ENCODE measurements at places on chromosomes 7 and 10. TPM values are rescaled to one million over a fixed set of nuclear protein-coding genes. Genes with fewer than 3 reads are reported as not detected.

- no peak for DNase-seq
Observed at GRCh38 chr7:120997882-120998474, 9.5 kb downstream of the CPED1 start.

DNA sequence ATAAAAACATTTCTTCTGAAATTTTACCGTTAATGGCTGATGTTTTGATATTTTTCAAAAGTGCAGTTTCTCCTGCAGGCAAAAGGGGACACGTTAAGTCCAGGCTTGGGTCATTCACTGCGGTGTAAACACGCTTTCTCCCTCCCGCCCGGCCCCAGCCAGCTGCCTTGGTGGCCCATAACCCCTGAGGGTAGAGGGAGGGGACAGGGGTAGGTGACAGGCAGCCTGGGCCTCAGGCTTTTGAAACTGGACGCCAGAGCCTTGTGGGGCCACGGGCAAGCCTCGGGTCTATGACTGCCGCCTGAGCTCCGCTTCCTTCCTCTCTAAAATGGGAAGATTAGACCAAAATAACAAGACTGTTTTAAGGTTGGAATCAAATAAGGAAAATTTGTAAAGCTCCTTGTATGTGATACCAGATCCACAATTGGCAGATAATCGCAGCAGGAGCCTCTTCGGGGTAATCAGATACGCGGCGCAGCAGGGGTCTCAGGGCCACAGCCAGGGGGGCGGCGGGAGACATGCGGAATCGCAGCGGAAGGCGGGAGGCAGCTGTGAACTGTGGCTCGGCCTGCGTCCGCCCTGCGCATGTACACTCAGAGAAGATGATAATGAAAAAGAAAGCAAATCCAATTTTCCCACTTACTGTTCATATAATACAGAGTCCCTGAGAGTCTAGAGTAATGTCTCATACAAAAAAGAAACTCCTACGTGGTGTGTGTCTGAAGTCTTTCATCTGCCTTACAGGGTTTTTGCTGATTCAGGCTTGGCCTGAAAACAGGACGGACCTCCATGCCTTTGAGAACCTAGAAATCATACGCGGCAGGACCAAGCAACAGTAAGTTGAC, 138.3 kb downstream of the EGFR start:
- DNase-seq = no peak

The KEL gene
- not detected for total RNA-seq

DNA sequence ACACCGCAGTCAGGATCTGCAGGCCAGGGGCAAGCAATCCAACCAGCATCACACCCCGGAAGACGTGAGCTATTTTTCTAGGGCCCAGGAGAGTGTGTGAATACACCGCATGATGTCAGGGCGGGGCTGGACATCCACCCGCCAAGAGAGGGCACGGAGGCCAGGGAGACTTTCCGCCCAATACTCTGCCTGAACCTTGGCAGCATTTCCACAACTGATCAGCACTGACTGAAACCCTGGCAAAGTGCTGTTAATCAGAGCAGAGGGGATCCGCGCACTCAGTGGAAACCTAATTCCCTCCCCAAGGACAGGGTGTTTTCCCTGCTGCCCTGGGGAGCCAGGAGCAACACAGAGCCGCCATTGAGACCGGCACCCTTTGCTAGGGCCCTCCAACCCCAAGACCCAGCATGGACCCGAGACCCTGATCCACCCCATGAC, 8.2 kb downstream of the MAD1L1 start:
- no peak for DNase-seq

DNA sequence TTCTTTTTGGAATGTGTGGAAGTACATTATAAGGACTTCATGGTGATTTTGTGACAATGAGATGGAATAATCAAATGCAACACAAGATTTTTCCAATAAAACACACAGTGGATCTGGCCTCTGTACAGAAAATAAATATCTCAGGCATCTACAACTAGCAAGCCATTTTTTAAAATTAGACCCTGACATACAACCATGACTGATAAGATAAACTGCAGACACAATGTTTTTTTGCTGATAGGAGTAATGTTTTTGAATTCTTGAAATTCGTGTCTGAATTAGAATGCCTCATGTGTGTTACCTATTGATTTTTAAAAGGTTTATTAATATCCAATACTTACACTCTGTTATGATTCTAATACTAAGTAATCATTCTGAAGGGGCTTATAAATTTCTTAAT, 328.1 kb downstream of the HGF start:
- no peak for DNase-seq

DNA sequence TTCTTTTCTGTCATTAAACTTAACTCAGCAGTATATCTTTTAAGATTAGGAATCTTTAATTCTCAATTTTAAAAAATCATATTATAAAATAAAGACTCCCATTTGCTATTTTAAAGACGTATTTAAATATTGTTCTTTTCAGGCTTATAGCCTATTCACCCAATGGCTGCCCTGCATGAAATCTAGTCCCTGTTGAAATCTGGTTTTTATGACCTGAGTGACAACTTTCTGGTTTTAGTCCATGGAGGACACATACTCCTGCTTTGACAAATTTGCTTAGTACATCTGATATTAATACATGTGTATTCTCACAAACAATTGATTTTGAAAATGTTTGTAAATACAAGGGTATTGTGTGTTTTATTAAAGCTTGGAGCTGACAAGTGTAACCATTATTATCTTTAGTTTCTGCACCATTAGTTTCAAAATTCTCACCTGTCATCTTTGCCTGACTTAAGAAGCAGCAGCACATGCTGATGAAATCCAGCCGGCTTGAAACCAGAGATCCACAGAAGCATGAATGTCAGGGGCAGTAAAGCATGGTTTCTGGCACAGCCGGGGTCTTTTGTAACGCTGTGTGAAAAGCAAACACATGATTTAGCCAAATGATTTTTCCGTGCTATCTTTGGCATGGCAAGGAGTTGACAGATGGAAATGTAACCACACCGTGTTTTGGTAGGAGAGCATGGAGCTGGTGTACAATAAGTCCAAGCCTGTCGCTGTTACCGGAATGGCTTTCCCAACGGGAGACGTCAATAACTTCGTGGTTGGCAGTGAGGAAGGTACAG, 262.8 kb downstream of the DYNC1I1 start:
- DNase-seq = no peak

The CNPY1 gene
- total RNA-seq = not detected

The RNF133 gene
- not detected for total RNA-seq

DNA sequence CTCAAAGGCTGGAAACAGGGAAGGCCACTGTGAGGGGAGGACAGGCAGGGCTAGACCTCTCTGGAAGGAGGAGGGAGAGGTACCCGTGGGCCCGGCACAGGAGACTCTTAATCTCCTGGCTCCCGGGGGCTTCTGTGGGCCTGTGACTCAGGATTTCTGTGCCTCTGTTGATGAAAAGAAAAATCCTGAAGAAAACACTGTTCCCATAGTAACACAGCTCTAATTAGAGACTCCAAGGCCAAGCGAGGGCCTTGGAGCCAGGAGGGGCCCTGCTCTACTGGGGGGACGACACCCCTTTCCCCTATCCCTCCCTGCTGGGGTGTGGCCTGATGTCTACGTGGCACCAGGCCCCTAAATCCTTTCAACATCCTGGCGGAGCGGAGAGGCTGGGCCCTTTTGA, 174.1 kb upstream of the TNRC18 start:
- no peak for DNase-seq

DNA sequence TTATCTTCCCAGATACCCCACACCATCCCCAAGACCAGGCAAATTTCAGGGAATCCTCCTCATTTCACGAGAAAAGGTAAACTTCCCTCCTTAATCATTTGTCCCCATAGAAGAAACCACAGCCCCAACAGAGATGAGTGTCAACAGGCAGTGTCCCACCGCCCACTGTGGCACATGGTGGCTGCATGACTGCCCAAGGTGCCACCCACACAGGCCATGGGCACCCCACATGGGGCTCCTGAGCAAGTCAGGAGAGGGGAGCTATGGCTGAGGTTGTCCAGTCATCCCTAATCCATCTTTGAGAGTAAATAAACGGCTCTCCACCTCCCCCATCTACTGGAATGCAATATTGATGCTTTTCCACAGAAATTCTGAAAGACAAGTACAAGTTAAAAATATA, 44.1 kb downstream of the ANTXRL start:
- DNase-seq = no peak

DNA sequence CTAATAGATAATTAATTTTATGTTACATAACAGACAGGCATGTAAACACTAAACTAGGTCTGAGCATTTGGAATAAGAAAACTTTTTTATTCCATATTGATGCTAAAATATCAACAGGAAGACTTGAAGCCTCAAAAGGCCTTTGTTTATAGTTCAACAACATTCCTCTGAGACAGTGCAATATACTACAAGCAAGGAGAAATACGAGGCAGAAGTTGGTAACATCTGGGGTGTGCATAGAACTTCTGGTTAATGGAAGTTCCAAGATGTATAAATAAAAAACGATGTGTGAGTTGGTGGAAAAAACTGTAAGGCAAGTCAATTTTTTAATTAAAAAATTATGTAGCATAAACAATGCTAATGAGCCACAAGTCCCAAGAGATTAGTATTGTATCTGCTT, 139.6 kb downstream of the SKAP2 start:
- DNase-seq = no peak

DNA sequence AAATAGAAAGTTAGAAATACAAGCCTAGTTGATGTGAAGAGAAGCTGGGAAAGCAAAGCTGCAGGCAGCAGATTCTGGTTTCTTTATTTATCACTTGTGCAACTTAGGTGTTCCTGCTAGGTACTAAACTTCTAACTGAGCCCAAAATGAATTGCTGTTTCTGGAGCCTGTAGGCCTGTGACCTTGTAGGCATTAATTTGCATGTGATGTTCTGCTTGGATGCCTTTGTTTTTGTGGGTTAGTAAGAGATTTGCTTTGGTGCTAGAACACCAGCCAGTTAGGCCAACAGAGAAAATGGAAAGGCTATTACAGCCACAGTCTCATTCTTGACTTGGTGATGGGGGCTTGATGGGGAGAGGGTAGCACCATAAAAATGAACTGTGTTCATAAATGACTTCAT, 370.7 kb downstream of the PPP1R3A start:
- DNase-seq = no peak

GRCh38 chr7:120539321-120539720, 266.3 kb downstream of the KCND2 start:
- no peak for DNase-seq

- no peak for DNase-seq
Observed at GRCh38 chr7:52565974-52566373, 469.5 kb upstream of the POM121L12 start.

The PTN gene
- total RNA-seq = 78.4 TPM

GRCh38 chr7:29113384-29114102, 32.8 kb downstream of the CPVL start:
- no peak for DNase-seq

DNA sequence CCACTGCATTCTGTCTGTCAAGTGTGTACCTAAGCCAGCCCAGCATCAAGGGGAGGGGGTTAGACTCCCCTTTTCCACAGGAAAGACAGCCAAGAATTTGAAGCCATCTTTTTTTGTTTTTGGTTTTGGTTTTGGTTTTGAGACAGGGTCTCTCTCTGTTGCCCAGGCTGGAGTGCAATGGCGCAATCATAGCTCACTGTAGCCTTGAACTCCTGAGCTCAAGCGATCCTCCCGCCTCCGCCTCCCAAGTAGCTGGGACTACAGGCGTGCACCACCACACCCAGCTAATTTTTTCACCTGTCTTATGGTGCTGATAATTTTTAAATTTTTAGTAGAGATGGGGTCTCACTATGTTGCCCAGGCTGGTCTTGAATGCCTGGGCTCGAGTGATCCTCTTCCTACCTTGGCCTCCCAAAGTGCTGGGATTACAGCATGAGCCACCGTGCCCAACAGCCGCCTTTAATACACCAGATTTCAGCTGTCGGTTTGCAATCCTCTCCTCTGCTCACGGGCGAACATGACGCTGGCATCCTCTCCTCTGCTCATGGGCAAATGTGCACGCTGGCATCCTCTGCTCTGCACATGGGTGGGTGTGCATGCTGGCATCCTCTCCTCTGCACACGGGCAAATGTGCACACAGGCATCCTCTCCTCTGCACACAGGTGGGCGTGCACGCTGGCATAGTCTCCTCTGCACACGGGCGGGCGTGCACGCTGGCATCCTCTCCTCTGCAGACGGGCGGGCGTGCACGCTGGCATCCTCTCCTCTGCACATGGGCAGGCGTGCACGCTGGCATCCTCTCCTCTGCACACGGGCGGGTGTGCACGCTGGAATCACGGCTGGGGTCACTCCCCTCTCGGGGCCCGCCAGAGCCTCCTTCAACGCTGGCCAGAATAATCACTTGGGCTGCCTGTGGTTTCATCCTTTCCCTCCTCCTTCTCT, 56.0 kb upstream of the PDGFA start:
- no peak for DNase-seq

The CYP2C8 gene
- not detected for total RNA-seq

GRCh38 chr10:60099998-60100747, 193.8 kb upstream of the CCDC6 start:
- DNase-seq = no peak

The UCN3 gene
- total RNA-seq = not detected

The CPA5 gene
- not detected for total RNA-seq

DNA sequence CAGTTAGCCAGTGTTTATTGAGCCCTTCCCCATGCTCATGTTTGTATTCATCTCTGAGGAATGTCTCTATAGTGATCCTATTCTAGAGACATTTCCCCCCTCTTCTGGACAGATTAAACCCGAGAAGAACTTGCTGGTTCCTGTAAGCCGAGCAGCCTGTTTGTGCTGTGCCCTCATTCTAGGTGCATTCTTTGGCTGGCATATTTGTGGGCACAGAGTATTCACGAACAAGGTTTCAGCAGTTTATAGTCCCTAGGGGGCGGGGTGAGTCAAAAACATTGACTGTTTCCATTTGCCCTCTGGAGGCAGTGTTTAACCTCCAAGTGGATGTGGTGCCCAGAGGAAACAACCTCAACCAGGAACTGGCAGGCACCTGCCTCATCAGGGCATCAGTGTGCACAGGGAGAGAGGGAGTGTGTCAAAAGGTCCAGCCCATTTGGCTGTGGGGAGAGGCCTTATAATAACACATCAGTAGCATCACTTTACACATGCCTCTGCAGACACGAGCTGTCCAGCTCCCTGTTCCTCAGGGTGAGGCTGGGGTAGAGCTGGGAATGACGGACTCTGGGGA, 273.3 kb upstream of the LRGUK start:
- DNase-seq = no peak

DNA sequence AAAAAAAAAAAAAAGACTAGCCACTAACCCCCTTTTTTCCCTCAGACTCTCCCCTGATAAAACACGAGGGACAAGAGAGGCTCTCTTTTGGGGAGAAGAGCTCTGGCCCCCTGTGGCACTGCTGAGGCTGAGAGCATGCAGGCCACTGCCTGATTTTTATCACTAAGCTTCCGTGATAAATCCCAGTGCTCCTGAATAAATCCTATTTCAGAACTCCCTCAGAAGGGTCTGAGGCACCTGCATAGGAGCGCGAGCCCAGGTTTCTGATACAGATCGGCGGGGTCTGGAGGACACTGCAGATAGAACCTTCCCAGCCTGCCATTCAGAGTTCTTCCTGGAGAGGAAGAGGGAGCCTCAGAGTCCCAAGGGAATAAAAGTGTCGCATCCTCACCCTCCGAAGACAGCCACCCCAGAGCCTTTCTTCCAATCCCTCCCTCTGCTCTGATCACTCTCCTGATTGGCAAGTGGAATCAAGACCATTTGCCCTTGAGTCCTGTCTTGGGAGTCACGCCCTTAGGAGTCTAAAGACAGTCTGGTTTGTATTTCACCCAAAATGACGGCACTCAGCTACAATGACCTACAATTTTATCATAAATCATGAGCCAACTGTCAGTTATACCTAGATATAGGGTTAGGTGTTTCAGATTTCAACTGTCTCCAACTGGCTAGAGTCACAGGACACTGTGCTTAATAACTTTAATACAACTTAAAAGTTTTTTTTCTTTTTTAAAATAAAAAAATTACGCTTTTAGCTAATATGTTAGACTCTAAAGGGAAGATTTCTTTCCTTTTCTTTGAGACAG, 153.5 kb downstream of the RNF216 start:
- no peak for DNase-seq

- no peak for DNase-seq
Observed at GRCh38 chr10:29807163-29807806, 172.5 kb upstream of the SVIL start.

The MEOX2 gene
- total RNA-seq = 1.4 TPM

Measured in esophagus squamous epithelium (tissue), 5 donors.